ENCODE measurements at places on chromosomes 2 and 18.

- DNase-seq = no peak
These were observed 352.3 kb upstream of the MEIS1 start for GRCh38 chr2:66082581-66082980.

- no peak for DNase-seq
These were observed 235.5 kb upstream of the SIX3 start for GRCh38 chr2:44705876-44706480.

GRCh38 chr2:52659546-52659945, 1108.1 kb upstream of the CHAC2 start:
- DNase-seq = no peak

DNA sequence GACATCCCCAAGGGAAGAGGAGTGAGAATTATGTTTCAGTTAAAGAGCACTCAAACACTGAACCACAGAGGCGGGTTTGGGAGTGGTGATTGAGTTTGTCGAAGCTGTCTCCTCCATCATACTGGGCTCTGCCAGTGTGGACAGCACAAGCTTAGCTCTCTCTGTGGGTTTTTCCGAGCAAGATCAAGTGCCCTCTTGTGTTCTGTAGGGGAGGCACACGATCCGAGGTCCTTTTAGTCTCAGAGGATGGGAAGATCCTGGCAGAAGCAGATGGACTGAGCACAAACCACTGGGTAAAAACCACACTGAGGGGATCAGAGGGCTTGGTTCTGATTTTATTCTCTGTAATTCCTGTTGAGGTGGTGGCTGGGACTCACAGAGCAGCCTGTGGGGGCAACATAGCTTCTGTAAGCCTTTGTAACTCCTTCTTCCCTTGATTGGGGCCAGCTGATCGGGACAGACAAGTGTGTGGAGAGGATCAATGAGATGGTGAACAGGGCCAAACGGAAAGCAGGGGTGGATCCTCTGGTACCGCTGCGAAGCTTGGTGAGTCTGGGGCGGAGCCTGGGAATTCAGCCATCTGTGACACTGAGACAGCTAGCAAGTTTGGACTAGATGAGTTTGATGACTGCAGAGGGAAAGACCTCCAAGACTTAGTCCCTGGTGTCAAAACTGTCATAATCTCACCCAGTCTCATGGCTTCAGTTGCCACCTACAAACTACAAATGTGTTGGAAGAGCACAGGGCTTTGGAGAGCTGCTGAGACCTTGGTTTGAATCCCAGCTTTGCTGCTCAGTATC, 2.0 kb downstream of the NAGK start:
- DNase-seq = no peak

DNA sequence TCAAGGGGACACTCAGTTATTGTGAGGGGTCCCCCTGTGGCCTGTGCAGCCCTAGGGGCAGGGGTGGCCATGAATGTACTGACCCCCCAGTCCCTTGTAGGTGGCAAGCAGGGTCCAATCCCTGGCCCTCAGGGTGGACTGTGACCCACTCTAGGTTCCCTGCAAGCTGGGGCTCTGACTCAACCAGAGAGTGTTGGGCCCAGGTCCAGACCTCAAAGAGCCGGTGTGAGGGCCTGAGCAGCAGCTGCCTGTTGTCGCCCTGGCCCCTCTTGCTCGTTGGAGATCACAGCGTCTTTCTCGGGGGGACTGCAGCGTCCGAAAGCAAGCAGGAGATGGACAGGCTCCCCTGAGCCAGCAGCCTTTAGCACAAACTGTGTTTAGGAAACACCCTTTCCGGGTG, 66.8 kb upstream of the ATG16L1 start:
- DNase-seq = no peak

GRCh38 chr2:66541646-66542045, 106.7 kb downstream of the MEIS1 start:
- no peak for DNase-seq

DNA sequence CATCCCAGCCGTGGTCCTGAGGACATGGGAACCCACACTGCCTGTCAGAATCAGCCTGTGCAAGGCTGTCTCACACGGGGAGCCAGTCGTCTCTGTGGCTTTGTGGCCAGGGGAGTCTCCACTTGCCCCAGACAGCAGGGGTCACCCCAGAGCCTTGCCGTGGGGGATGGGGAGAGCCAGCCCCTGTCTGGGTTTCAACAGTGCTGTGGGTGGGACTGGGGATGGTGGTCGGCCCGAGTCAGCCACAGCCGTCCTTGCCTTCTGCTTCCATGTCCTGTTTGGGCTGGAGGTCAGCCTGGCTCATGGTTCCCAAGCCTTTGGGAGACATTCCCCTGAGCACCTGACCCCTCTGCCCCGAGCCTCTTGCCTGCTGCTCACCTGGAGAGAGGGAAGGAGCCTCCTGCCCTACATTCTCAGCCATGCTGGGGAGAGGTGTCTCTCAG, 19.6 kb downstream of the GPR35 start:
- no peak for DNase-seq

- no peak for DNase-seq
These were observed 152.6 kb upstream of the KYNU start for GRCh38 chr2:142724713-142725349.

DNA sequence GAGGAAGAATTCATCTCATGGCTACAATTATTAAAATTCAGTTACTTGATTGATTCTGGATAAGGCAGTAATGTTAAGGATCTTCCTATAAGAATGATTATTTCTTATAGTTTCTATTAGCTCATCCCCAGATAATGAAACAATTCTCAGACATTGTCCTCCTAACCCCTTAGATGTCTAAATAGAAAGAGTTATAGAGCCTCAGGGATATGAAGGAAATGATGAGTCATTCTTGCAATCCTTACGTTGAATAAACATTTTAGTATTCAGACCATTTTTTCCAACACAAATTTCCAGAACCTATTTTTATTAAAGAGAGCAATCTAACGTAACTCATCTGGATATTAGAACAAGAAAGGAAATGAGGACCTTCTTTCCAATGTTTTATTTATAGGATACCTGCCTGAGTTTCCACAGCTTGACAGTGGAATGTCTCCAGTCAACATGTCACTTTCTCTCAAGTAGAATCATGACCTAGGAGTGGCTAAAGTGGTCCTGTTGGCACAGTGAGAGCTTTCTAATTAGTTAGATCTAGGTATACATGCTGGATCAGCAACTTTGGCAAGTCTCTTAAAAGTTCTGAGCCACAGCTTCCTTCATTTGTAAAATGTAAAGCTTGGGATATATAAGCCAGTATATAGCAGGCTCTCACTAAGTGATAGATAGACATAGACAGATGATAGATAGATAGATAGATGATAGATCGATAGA, 88.0 kb upstream of the RAB27B start:
- no peak for DNase-seq

DNA sequence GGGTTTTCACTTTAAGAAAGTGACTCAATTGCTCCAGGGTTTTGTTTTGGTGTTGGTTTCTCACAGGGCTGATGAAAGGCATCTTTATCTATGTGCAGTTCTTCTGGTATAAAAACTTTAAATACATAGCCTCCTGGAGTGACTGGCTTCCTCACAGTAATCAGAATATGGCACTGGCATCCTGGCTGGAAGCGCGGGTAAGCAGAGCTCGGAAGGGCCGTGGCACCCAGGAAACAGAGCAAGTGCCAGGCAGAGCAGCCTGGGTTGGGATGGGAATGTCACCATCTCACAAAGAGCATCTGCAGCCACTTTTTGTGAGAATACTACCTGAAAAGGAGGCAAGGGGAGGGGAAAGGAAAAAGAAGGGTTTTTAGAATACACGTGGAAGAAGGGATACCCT, 534.7 kb downstream of the PLCL1 start:
- no peak for DNase-seq

DNA sequence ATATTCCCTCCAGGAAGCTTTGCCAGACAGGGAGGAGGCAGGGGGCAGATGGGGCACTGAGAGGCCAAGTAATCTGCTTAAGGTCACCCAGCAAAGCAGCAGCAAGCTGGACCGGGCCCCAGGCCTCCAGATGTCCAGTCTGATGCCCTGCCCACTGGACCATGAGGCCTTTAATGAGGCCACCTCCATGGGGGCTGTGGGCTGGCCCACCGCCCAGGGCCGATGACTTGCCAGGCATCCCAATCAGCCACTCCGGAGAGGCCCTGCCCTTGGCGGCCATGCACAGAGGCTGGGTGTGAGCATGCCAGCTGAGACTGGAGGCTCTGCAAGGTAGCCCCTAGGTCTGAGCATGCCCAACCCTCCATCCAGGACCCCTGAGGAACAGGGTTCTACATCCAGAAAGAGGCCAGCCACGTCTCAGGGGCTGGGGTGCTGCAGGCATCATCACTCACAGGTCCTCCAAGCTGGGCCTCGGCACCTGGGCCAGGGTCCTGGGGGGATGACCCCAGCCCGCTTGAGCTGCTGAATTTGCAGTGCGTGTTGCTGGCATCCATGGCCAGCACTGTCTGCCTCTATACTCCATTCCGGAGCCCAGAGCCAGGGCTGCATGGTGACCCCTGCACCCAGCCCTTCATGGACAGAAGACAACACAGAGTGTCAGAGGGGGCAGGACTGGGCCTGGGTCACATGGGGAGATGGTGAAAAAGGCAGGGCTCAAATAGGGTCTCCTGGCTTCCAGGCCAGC, 164.2 kb downstream of the INHBB start:
- no peak for DNase-seq

DNA sequence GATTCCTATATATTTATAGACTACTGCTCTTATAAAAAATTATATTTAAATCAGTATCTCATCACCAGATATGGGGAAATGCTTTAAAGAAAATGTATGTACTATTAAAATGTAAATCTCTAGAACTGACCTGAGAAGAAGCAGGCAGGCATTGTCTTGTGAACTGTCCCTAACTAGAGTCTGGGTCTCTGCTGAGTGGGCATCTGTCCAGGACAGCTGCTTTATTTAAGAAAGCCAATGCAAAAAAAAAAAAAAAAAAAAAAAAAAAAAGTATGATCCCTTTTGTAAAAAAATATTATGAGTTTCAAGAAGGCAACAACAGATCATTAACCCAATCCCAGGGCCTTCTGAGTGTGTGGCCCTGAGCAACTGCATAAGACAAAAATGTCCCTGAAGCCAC, 66.0 kb downstream of the PAX3 start:
- no peak for DNase-seq

DNA sequence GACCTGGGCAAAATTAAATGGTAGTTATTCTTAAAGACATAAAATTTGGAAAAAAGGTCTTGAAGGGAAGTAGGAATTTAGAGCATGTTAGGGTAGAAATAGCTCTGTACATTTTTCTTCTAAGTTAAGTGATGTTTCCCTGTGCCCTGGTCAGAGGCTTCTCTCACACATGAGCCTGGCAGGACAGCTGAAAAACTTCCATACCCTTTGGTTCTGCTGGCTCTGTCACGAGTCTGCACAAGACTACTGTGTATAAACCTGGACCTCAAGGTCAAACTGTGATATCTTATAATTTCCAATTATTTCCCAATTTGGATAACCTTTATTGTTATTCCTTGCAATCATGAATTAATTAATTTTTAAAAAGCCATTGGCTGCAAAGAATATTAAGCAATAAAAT, 664.7 kb downstream of the BCL11A start:
- DNase-seq = no peak

GRCh38 chr2:54446122-54446521, 10.0 kb upstream of the SPTBN1 start:
- DNase-seq = no peak

DNA sequence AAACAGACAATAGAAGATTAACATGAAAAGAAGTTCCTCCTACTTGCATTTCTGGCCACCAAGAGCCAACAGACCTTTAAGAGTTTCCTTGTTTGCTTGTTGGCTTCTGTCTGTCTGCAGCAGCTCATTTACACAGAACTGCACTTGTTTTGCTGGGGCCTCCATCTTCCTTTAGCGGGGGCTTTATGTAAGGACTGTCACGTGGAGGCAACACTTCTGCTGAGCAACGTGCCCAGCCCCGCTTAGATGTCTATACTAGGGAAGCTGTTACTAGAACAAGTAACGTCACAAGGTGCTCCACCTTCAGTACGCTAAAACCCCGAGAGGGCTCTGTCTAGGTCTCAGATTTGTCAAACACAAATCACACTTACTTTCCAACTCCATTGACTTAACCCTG, 104.3 kb upstream of the PXDN start:
- no peak for DNase-seq

DNA sequence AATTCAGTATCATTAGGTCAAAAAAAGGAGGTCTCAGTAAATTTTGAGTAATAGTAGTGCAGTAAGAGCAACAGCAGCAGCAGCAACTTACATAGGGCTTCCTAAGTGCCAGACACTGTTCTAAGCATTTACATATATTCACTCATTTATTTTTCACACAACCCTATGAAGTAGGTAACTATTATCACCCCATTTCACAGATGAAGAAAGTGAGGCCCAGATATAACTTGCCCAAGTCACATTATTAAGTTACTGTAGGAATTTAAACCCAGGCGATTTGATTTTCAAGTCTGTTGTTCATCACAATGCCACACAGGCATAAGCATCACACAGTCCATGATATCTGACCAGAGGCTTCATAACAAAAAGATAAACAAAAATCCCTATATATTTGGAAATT, 90.2 kb upstream of the DTNB start:
- no peak for DNase-seq

- no peak for DNase-seq
These were observed 134.7 kb downstream of the UBR3 start for GRCh38 chr2:169961911-169962310.

DNA sequence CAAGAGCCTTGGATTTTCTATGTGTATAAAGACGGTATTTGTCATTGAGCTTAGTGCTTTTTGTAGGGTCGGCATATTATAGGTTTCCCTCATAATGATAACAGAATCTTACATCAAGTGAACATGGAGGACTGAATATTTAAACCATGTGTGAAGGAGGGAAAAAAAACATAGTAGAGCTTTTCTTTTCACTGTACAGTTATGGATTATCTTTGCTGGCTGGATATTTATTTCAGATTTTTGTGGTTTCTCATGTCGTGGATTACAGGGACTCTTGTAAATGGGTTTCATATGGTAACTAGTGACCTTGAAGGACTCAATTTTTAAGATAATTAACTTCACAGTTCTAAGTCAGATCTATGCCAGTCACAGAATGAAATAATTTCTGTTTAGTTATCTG, 330.2 kb upstream of the NRP2 start:
- DNase-seq = no peak

DNA sequence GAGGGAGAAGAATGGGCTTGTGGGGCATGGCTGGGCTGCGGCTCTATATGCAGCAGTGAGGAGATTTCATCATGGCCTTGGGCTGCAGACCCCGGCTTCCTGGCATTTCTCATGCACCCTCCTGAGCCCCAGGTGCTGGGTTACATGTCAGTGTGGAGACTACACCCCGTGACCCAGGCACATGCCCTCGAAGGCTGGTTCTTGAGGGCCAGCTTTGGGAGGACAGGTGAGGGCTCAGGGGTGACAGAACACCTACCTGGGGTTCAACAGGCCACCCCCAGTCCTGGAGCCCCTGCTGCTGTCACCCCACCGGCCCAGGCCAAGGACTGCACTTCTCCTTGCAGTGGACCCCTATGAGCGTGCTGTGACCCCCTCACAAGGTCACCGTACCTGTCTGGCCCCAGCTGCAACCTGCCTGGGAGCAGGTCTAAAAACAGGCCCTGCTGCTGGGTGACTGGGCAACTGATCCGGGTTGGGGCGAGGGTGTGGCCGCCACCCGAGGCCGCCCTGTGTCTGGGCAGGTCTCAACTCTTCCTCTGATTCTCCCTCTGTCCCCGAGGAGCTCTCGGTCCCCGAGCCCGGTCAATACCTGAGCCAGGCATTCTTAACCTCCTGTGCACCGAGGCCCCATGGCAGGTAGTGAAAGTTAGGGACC, 94.8 kb upstream of the OTOS start:
- no peak for DNase-seq
